ENCODE measurements at places on chromosomes 7 and 10.

GRCh38 chr7:30172451-30172850 lies 37.7 kb downstream of the MTURN start:
- no peak for DNase-seq

GRCh38 chr10:60163786-60164185 lies 225.9 kb downstream of the ANK3 start:
- no peak for DNase-seq

DNA sequence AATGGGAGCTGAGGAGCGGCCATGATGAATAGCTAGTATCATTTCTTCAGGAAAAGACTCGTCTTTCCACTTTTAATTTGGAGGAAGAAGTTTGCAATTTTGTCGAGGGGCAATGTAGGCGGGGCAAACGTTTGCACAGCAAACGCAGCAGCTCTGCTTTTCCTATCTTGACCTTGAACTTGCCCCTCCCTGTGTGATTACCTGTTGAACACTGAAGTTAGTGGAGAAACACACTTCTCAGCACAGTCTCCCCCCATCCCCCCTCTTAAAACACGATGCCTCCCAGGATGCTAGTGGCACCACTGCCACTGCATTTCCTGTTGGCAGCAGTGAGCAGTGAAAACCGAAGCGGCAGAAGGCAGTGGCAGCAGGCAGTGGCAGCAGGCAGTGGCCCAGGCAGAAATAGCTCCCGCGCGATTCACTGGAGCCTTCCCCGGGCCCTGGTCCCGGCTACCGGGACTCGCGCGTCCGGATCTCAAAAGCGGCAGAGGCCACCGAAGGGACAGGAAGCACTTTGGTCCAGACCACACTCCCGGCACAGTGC lies at the start of gene EPDR1:
Gene EPDR1 (plus strand): TSS at position 336 of the 544 bp plus-strand sequence. CDS start 300 bp downstream, outside the sequence.
- no peak for DNase-seq

GRCh38 chr7:855686-856369 lies 20.5 kb upstream of the GET4 start:
- DNase-seq: no peak

DNA sequence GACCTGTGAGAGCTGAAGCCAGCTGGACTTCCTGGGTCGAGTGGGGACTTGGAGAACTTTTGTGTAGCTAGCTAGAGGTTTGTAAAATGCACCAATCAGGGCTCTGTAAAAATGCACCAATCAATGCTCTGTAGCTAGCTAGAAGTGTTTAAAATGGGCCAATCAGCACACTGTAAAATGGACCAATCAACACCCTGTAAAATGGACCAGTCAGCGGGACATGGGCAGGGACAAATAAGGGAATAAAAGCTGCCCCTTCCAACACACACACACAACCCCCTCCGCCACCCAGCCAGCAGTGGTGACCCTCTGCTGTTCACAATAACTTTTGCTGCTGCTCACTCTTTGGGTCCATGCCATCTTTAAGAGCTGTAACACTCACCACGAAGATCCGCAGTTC lies 7.1 kb downstream of the ZNF511 start:
- no peak for DNase-seq

- no peak for DNase-seq
These were observed 260.7 kb downstream of the BMPER start for GRCh38 chr7:34165927-34166550.

DNA sequence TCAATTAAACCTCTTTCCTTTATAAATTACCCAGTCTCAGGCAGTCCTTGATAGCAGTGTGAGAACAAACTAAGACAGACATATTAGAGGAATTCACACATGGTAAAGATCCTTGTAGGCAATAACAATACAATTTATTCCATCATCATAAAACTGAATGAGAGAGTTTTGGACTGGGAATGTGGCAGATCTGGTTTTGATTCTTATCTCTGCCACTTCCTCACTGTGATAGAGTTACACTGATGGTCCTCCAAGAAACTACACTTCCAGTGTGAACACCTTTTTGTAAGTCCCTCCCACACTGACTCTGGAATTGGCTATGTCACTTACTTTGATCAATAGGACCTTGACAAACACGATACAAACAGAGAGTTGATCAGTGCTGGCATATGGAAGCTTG lies 2.9 kb downstream of the ENO4 start:
- DNase-seq: no peak

GRCh38 chr10:122311716-122312115 lies 40.6 kb downstream of the BTBD16 start:
- DNase-seq: no peak

DNA sequence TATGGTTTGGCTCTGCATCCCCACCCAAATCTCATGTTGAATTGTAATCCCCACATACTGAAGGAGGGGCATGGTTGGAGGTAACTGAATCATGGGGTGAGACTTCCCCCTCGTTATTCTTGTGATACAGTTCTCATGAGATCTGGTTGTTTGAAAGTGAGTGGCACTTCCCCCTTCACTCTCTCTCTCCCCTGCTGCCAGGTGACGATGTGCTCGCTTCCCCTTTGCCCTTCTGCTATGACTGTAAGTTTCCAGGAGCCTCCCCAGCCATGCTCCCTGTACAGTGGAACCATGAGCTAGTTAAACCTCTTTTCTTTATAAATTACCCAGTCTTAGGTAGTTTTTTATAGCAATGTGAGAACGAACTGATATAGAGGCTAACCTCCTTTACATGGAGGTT lies 16.6 kb downstream of the PLPP4 start:
- no peak for DNase-seq

DNA sequence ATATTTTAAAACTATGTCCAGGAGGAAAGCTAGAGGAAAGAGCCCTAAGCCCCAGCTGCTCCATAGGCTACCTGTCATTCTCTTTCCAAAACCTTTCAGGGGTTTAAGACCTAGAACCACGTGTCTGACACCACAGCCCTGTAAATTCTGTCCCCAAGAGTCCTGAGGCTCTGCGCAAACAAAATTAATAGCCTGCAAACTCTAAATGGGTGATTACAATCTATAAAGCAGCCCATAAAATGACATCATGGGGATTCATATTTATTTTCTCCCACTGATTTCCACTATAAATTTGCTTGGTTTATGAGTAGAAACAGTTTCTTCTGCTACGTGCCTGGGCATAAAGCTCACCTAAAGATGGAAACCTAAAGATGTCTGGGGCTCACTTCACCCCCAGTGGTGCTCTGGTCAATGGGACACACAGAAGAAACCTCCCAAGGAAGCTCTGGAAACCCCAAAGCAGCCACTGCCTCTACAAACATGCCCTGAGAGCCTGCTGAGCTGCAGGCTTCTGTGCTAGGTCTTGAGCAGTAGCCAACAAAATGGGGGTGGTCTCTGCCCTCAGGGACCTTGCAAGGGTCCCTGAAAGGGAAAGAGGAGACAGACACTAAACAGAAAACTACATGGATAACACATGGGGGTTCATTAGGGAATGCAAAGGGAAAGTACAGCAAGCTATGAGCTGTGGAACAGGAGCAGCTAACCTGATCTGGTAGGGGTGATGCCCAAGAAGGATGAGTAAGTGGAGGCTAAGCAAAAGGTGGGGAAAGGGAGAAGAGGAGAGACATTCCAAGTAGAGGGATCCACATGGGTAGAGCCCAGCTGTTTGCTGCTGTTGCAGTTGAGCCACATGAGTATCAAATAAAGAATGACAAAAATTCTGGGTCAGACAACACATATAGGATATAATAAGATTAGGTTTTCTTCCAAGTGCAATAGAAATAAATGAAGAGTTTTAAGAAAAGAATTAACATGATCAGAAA lies 331.7 kb downstream of the KCNMA1 start:
- no peak for DNase-seq

GRCh38 chr10:104299031-104299904 lies 30.3 kb downstream of the GSTO2 start:
- DNase-seq: no peak

DNA sequence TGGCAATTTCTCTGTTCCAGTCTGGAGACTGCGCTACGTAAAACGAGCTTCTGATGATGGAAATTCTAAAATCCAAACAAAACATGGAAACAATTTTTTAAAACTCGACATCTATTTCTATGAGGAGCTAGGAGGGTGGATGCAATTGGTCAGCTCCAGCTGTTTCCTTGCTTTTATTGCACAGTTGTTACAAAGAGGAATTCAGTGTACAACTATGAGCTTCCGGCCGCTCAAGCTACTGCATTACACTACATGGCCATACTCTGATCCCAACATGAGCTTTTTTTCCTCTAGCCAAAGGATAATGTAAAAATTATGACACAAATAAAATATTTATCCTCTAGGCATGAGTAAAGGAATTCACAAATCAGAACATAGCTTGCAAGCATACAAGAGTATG lies 403.1 kb upstream of the C7orf33 start:
- DNase-seq: no peak

DNA sequence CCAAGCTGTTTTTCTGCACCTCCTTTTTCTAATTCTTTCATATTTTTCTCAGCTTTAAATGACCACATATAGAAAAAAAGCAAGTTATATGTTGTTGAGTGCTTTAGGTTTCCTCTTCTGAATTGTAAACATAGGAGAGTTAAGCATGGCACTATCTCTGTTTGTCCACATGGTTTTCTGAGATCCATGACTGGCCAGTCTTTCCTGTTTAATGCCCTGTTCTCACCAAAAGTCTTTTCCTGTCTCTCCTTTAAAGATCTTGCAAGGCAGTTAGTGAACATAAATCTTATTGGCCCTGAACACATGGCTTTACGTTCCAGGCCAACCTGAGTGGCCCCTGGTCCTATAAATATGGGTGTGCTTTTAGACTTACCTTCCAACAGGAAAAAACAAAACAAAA lies 19.4 kb downstream of the TRPV5 start:
- no peak for DNase-seq

- DNase-seq: no peak
These were observed 8.2 kb downstream of the MYO1G start for GRCh38 chr7:44970523-44971051.

DNA sequence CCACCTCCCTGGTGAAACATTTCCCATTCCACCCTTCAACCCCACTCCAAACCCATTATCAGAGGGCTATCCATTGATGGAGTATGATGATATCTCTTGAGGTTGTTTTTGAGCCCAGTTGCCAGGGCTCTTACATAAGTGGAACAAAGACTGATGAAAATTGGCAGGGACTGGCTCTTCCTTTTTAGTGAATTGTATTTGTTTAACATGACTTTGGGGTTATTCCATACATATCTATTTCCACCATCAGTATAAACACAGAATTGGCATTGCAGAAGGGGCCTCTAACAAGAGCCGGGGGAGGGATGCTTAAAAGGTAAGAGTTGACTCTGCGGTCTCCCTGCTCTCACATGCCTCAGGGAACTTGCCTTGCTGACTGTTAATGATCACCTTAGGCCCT lies 28.9 kb downstream of the FZD1 start:
- no peak for DNase-seq

GRCh38 chr7:66301737-66302136 lies 96.6 kb downstream of the TPST1 start:
- DNase-seq: no peak

DNA sequence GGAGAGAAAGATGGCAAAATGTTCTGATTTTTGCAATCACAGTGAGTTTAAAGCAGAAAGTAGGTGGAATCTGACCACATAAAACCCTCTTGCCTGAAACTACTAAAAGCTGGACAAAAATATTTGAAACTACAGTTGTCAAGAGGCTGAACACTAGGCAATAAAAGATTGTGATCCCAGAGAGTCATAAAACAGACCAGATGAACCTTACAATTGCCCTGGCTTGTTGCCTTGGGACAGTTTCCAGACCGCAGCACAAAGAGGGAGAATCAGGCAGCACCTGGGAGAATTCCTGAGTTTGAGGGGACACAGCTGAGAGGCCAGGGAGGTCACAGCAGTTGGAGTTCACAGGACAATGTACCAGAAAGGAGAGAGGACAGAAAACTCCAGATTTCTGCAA lies 107.3 kb upstream of the NANOS1 start:
- no peak for DNase-seq

DNA sequence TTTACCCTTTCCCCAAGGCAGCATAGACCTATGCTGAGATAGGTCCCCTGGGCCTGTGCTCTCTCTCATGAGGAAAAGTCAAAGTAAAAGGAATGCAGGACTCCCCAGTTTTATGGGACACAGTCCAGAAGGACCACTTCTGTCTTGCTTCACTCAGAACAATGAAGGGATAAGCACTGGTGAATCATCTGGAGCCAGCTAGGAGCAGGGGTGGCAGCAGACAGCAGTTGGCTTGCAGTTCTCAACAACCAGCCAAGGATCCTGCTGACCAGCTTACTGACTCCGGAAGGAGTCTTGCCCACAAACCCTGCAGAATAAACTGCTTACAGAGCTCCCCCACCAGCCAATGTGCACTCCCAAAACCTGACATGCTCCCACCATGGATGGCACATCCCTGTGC lies 152.1 kb upstream of the GHITM start:
- no peak for DNase-seq

DNA sequence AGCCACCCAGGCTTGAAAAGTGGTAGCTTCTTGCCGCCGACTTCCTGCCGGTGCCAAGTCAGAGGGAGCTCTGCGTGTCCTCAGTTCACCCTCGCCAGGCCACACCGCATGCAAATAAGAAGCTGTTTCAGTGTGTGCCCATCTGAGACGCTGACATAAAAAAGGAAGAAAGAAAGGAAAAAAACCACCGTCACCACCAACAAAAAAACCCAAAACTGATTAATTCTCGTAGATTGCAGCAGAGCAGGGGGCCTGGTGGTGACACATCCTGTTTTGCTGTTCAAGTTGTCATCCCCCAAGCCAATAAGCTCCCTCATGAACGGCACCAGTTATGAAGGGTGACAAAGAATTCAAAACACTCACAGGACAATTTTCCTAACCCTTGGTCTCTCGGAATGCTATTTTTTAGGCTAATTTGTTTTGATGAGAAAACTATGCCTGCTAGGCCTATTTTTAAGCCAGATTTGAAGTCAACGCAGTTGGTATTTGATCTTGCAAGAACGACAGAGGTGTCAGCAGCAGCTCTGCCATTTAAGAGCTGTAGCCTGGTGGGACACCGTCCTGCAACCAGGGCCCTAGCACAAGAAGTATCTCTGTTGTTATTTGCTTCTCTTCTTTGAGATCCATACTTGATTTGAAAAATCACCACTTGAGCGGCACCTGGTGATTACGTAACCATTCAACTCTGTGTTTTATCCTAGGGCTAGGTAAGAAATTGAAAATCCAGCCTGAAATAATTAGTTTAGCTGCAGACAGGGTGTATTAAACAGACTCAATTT lies 145.6 kb downstream of the PFKFB3 start:
- peak; percentile 47 for DNase-seq

- DNase-seq: no peak
These were observed 125.7 kb downstream of the ADCY1 start for GRCh38 chr7:45699726-45700390.

GRCh38 chr10:113329121-113329596 lies 223.7 kb upstream of the HABP2 start:
- no peak for DNase-seq
